ENCODE measurements at places on chromosomes 11 and 22.

DNA sequence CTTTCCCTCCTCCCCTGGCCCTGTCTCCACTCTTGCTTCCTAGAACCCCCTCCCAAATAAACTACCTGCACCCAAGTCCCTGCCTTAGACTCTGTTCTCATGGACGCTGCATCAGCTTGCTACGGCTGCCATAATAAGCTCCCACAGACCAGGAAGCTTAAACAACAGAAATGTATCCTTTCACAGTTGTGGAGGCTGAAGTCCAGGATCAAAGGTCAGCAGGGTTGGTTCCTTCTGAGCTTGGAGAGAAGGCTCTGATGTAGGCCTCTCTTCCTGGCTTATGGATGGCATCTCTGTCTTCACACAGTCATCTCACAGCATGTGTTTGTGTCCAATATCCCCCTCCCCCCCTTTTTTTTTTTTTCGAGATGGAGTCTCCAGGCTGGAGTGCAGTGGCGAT, 23.4 kb downstream of the CBX7 start:
- no peak for DNase-seq

DNA sequence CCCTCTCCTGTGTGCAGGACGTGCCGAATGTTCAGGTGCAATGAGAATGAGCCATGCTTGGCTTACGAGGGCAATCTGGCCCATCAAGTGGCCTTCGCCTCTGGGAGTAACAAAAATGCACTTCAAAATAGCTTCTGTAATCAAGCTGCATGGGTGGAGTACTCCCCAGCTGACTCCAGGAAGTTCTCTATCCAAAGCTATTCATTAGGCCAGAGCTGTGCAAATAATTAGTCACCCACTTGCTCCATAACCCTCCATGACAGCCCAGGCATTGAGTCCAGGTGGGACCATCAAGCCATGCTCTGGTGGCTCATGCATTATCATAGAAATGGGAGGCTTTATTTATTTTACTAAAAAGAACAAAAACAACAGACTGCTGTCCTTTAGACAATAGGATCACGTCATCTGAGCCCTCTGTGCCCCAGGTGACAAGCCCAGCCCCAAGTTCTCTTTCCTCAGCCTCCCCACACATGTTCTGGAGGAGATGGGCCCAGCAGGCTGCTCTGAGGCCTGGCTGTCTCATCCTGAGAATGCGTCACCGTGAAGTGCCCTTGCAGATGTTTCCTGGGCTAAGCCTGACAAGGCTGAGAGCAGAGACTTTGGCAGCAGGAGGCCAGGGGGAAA, 244.7 kb downstream of the ETS1 start:
- DNase-seq = peak; percentile 83

GRCh38 chr11:17343907-17344306, 7.7 kb upstream of the NCR3LG1 start:
- peak; percentile 72 for DNase-seq

GRCh38 chr11:61474013-61474643, 34.4 kb upstream of the LRRC10B start:
- no peak for DNase-seq

DNA sequence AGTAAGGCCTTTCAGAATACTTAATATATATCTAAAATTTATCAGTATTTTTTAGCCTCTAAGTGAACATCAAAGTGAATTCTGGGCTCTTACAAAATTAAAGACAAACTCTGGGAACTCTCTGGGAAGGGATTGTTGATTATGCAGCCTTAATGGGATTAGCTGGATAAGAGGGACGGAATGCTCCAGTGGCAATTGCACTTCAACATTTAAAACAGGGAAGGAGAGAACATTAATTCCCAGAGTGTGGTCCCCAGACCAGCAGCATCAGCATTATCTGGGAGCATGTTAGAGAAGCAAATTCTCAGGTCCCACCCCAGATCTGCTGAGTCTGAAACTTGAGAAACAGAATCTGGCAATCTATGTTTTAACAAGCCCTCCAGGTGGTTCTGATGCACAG, 46.5 kb downstream of the POLD3 start:
- DNase-seq = no peak

DNA sequence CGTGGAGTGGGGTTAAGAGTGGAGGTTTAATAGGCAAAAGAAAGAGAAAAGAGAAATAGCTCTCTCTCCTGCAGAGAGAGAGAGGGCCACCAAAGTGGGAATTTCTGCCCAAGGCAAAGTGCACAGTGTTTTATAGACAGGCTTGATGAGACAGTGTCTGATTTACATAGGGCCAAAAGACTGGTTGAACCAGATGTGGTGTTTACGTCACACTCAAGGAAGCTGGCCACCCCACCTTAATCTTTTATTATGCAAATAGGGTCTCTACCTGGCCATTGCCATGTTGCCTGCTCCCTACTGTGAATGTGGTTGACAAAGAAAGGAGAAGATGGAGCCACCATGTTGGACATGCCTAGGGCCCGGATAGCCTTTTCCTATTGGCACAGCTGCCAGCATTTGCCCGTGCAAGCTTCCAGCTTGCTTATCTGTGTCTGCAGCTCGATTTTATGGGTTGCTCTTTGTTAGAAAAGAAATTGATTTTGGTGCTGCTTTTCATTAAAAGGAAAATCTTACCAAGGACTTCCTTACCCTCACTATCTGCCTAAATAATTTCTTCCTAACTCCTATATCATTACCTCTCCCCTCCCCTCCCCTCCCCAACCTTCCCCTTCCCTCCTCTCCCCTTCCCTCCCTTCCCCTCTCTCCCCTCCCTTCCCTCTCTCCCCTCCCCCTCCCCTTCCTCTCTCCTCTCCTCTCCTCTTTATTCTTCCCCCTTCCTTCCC, 436.0 kb downstream of the NELL1 start:
- no peak for DNase-seq
